Suppressor macrophage treated with lipopolysaccharide for 1 hour (primary cell): ENCODE measurements at places on chromosomes 7 and 10.

DNA sequence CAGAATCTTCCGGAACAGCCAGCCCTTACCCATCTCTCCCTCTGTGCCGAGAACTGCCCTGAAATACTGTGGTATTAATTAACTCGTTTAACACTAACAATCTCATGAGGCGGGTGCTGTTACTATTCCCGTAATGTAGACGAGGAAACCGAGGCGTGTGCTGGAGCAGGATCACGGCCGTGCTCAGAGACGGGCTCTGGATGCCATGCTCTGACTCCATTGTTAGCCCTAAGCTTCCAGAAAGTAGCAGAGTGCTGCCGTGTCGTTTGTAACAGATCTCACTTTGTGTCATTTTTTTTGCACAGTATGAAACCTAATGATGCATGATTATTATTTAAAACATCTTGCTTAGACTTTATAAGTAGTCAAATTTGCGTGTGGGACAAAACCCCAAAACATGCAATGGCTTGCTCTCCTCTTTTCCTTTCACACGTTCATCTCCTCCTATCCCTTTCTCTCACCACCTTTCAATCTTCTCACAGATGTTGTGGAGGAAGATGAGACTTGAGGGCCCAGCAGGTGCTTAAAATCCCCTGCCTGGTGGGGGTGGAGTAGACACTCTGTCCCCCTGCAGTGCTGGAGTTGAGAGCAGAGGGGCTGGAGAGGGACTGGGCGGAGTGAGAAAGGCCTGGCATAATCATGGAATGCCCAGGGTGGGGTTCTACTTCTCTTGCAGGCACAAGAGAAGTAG is 482 bp upstream of the ACTR3C start:
- DNase-seq = no peak

GRCh38 chr10:14949291-14949690 is 4.6 kb downstream of the DCLRE1C start:
- no peak for DNase-seq

DNA sequence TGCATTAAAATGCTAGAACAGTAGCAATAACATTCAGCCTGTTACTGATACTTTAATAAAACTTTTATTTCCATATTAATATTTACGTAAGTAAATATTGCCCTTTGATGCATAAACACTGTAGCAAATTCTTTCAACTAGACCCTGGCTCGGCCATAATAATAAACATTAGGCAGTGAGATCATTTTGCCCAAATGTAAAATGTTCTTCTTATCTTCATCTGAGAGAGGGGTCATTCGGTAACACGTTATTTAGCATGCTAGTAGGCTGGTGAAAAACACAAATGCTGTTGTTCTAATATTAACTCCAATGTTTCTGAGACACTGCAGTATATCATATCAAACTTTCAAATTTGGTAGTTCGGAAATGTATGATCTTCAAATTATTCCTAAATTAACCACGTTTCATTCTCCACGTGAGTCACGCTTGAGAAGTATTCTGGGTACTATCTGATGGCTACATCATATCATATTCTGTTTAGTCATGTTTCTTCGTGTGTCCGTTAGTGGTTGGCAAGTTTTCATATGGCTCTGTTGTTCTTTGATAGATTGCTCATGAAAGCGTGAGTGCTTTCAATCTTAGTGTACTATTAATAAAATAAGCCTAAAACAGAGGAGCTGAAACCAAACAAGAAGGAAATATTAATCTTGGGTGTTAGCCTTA is 145.8 kb downstream of the NSUN6 start:
- DNase-seq = no peak

DNA sequence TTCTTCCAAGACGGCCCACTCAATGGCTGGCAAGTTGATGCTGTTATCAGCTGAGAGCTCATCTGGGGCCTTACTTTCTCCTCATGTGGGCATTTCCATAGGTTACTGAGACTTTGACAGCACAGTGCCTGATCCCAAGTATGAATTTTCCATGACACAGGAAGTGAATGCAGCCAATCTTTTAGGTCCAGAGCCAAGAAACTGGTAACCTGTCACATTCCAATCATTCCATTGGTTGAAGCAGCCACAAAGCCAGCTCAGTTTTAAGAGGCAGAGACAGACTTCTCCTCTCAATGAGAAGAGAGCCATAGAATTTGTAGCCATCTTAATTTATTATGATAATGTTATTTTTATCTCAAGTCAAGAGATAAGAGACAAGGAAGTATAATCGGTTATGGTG is 775.5 kb downstream of the CNTNAP2 start:
- DNase-seq = no peak

- DNase-seq = no peak
Measured at GRCh38 chr10:84944187-84944586, 615.8 kb downstream of the CCSER2 start.

GRCh38 chr7:140200061-140200989 is 23.5 kb upstream of the KDM7A start:
- DNase-seq = peak; percentile 80

GRCh38 chr7:10474048-10474447 is 499.6 kb upstream of the PHF14 start:
- DNase-seq = no peak

- no peak for DNase-seq
Measured at GRCh38 chr10:71339796-71340589, 20.9 kb downstream of the SLC29A3 start.

DNA sequence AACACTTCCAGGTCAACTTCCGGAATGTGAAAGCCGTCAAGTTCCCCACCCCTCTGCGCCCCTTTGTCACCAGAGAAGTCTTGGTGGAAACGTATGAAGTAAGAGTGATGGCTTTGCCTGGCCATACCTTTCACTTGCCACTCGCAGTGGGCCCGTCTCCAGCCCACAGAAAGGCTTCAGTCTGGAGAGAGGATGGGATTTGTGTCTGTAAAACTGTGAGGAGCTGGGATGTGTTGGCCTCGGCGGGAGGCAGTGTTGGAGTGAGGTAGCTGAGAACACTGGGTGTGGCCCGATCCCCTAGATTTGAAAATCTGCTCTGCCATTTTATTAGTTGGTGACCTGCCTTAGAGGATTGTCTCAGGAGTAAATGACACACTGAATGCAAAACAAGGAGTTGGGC is 6.4 kb downstream of the ADCK2 start:
- no peak for DNase-seq

DNA sequence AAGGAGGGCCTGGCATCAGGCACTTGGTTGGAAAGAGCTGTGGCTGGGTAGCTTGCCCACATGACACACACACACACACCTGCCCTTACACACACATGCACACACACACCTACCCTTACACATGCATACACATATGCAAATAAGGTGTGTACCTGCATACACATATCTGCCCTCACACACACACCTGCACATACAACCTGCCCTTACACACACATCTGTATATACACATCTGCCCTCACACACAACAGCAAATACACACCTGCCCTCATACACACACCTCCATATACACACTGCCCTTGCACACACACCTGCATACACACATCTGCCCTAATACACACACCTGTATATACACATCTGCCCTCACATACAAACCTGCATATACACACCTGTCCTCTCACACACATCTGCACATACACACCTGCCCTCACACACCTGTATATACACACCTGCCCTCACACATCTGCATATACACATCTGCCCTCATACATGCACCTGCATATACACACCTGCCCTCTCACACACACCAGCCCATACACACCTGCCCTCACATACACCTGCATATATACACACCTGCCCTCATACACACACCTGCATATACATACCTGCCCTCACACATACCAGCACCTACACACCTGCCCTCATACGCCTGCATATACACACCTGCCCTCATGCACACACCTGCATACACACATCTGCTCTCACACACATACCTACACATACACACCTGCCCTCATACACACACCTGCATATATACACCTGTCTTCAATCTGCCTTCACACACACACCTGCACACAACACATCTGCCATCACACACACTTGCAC is 82.9 kb downstream of the GRID1 start:
- DNase-seq = no peak

DNA sequence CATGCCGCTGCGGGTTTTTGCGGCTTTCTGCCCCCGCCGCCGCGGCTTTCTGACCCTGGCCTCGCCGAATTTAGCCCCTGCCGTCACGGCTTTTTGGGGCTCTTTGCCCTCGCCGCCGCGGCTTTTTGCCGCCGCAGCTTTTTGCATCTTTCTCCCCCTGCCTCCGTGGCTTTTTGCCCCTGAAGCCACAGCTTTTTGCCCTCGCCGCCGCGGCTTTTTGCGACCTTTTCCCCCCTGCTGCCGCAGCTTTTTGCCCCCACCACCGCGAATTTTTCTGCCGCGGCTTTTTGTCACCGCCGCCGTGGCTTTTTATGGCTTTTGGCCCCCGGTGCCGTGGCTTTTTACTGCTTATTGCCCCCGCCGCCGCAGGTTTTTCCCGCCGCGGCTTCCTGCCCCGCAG is 636.5 kb downstream of the ZNF716 start:
- DNase-seq = no peak

DNA sequence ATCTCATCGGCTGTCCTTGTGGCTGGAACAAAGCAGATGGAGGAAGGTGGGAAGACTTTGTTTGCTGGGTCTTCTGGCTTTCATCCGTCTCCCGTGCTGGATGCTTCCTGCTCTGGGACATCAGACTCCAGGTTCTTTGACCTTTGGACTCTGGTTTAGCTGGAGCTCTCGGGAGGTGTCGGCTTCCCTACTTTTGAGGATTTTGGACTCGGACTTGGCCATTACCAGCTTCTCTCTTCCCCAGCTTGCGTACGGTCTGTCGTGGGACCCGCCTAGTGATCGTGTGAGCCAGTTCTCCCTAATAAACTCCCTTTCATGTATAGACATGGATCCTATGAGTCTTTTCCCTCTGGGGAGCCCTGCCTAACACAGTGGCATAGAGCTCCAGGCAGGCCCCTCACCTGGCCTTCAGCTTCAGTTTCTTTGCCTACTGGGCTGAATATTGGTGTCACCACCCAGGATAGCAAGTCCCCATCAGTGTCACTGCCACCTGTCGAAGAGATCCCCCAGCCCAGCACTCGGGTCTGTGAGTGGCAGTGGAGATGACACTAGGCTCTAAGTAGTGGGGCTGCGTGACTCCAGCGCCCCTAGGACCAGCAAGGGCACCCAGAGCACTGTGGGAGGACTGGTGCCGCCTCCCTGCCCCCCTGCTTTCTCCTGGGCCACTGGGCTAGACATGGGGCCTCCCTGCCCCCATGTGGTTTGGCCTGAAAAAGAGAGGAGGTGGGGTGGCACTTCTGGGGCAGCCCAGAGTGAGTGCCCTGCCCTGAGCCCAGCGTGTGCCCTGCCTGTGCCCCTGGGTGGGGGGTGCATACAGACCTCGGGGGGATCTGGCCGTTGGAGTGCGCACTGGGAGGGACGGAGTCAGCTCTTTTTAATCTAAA is 135.6 kb downstream of the LHPP start:
- no peak for DNase-seq

DNA sequence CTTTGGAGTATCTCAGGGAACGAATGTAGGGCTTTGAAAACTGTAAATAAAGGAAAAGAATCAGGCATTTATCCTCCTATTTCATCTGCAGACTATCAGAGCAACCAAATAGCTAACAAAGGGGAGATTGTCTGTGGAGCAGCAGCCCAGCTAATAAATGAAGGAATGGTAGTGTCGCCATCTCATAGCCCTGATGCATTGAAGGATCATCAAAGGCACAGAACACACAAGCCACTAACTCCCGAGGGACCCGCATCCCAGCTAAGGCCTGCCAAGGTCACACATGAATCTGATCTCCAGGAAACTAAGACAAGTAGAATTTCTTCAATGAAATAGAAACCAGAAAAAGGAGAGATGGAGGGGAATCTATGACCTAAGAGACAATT is 38.2 kb downstream of the CALML5 start:
- DNase-seq = no peak

DNA sequence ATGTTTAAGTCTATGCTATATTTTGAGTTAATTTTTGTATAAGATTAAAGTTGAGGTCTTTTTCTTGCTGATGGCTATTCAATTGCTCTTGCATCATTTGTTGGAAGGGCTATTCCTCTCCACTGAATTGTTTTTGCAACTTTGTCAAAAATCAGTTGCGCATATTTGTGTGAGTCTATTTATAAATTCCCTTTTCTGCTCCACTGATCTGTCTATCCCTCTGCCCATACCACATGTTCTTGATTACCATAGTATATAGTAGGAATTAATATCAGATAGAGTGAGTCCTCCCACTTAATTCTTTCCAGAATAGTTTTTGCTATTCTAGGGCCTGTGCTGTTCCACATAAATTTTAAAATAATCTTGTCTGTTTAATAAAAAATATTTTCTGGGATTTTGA is 152.4 kb upstream of the ADCY1 start:
- DNase-seq = no peak

GRCh38 chr10:109835257-109835656 is 88.1 kb downstream of the XPNPEP1 start:
- DNase-seq = no peak

- no peak for DNase-seq
Measured at GRCh38 chr10:97063983-97064837, 121.5 kb downstream of the SLIT1 start.

DNA sequence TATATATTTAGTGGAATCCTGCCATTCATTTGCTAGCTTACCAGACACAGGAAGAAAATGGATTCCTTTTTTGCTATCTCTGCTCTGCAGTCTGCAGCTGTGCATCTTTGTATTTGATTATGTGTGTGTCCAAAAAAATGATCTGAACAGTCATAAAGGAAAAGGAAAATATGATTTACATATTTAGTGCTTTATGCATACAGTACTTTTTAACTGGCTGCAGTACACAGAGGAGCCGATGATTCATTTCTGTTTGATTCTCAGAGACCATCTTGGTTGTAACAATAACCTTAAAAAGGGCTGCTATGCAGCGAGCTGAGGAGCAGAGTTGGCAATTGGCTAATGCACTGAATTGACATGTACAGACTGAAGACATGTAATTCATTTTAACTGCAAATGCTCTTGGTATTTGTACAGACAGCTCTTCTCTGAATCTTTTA is 151.3 kb upstream of the FZD1 start:
- no peak for DNase-seq

DNA sequence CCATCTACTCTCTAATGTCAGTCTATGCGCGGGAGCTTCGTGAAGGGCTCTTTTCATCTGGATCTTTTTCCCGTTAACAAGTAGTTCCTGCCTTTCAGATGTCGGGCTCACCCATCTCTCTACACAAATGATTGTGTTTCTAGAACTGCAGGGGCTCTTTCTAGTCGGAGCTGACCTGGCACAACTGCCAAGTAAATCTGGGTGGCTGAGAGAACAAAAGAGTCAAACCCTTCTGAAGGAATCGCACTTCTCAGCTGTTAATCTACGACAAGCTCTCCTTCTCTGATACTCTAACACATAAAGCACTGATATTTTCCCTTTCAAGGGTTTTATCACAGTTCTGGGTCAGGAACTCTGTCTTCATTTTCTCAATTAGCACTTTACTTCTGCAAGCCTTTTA is 144.7 kb downstream of the NRP1 start:
- DNase-seq = no peak

DNA sequence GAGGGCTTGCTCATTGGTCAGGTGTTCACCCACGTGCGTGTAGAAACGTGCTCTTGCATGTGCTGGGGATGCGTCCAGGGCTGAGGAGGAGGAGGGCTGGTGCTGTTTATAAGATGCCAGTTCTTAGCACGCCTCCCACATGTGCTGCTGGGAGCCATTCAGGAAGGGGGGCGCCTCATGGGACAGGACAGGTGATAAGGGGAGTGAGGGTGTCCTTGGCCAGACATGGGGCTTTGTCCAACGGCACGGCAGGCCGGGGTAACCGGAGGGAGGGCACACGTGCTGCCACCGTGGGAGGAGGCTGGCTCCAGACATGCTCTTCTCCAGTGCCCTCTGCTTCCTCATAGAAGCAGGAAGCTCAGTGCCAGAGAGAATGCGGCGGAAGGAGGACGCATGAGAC is 150.0 kb downstream of the ZMYND11 start:
- no peak for DNase-seq
